Frontal cortex (tissue), 4 donors: ENCODE measurements at places on chromosomes 6 and 20. TPM values are rescaled to one million over a fixed set of nuclear protein-coding genes. Genes with fewer than 3 reads are reported as not detected.

Gene LY6G6C
- total RNA-seq = not detected

DNA sequence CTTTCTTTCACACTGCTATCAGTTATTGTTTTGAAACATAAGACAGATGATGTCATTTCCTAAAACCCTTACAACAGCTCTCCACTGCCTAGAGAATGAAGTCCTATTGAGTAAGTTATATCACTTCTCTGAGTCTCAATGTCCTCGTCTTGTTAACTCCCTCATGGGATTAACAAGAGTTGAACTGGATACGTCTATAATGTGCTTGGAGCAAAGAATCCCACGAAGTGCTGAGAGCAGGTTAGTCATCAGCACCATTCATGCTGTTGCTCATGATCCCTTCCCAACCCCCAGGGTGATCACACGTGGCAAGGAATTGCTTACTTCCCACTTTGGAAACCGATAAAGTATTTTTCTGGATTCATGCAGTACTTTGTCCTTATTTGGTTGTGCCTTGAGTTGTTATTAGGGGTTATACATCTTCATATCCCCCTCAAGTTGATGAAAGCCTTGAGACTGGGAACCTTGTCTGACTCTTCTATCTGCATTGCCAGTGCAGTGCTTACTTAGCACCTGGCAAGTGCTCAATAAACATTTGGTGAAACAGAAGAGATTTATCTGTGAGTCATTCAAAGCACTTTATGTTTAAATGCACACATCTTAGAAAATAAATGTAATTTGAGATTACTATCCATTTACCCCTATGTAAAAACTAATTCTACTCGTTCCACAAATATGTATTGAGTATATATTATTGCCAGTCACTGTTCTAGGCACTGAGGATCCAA lies 487.5 kb downstream of the EPM2A start:
- DNase-seq = no peak

Gene CLIC5
- 1.2 TPM for total RNA-seq

- DNase-seq = no peak
Observed at GRCh38 chr6:169263836-169264608, 10.4 kb upstream of the THBS2 start.

Gene EYS
- 2.0 TPM for total RNA-seq

DNA sequence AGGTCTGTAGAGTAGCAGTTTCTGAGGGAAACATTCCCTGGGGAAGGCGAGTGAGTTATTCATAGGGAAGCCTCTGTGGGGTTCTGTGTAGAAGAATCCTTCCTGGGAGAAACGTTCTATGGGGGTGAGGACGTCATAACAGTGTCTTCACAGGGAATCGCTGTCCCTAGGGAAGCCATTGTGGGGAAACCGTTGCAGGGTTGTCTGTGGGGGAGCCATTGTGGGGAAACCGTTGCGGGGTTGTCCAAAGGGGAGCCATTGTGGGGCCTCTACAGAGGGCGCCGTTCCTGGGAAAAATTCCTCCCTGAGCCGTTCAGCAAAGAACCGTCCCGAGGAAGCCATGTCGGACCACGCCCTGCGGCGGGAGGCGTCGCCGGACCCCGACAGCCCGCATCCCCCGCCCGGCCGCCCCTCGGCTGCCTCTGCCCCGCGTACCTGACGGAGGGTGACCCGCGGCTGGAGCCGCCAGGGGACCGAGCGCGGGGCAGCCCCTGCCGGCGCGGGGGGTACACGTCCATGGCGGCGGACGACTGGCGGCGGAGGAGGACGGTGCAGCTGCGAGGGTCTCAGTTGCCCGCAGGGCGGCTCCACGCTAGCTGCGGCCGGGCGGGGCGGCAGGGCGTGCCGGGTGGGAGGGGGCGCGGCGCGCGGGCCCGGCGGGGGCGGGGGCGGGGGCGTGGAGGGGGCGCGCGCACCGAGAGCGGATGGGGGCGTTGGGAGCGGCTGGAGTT lies at the start of gene DNAAF9:
TSS of gene DNAAF9 (minus strand) at position 630 of the 731 bp plus-strand sequence. CDS start at position 518, 112 bp downstream.
- DNase-seq = peak; percentile 50

Gene C2
- 3.7 TPM for total RNA-seq

Gene SAMD10
- total RNA-seq = 5.7 TPM

Gene TRAPPC3L
- under 0.01 TPM for total RNA-seq

GRCh38 chr20:49272654-49273053 lies 5.2 kb downstream of the ZNFX1 start:
- no peak for DNase-seq

DNA sequence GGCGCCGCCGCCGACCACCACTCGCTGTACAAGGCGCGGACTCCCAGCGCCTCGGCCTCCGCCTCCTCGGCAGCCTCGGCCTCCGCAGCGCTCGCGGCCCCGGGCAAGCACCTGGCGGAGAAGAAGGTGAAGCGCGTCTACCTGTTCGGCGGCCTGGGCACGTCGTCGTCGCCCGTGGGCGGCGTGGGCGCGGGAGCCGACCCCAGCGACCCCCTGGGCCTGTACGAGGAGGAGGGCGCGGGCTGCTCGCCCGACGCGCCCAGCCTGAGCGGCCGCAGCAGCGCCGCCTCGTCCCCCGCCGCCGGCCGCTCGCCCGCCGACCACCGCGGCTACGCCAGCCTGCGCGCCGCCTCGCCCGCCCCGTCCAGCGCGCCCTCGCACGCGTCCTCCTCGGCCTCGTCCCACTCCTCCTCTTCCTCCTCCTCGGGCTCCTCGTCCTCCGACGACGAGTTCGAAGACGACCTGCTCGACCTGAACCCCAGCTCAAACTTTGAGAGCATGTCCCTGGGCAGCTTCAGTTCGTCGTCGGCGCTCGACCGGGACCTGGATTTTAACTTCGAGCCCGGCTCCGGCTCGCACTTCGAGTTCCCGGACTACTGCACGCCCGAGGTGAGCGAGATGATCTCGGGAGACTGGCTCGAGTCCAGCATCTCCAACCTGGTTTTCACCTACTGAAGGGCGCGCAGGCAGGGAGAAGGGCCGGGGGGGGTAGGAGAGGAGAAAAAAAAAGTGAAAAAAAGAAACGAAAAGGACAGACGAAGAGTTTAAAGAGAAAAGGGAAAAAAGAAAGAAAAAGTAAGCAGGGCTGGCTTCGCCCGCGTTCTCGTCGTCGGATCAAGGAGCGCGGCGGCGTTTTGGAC lies 2.0 kb downstream of the SOX4 start:
- DNase-seq = no peak

DNA sequence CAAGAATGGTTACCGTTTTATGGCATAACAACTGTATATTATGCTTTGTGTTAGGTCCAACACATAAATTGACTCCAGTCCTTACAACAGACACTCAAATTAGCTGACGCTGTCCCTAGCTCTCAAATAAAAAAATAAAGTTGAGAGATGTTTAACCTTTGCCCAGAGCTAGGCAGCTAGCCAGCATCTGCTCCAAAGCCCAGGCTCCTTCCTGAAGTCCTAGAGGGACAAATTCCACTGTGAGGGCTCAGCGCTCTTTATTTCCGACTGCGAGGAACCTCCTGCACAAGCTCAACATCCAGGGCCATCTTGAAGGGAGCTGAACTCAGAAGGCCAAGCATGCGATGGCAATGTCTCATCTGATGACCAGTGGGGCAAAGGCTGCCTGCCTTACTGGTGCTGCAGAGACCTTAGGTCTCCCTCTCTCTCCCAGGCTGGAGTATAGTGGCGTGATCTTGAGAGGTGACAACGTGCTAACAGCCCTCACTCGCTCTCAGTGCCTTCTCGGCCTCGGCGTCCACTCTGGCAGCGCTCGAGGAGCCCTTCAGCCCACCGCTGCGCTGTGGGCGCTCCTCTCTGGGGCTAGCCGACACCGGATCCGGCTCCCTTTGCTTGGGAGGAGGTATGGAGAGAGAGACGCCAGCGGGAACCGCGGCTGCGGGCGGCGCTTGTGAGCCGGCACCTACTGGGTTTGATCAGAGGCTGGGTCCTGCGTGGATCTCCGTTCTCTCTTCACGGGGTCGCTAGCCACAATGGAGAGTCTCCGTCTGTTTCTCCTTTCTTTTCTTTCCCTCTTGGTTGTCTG lies 24.7 kb upstream of the GFOD1 start:
- no peak for DNase-seq

DNA sequence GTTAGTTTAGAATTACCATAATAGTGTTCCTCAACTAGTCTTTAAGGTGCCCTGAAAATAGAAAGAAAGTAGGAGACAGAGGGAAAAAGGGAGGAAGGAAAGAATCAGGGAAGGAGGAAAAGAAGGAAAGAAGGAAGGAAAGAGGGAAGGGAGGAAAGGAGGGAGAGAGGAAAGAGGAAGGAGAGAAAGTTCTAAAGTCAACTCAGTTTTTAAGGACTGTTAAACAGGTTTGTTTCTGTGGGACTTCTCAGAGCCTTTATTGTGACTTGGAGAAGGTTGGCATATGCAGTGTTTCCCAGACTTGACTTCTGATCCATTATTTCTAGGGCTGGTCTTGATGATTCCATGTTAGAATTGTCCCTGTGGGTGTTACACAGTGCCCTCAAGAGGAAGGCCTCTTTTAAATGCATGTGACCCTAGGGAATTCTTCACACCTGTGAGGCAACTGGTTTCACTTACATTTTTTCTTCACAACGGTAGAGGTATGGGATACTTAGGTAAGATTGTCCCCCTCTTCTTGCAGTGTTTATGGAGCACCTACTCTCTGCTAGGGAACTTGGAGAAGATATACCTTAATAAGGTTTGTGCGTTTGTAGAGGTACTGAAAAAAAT lies 132.7 kb upstream of the GMDS start:
- DNase-seq = no peak

GRCh38 chr20:24609757-24610156 lies 140.3 kb downstream of the SYNDIG1 start:
- no peak for DNase-seq

Gene AKAP12
- total RNA-seq = 40.4 TPM
